ENCODE measurements at places on chromosomes 4 and X. TPM values are rescaled to one million over a fixed set of nuclear protein-coding genes. Genes with fewer than 3 reads are reported as not detected.

- no peak for DNase-seq
- H3K27me3 ChIP-seq: no peaks in the 10 kb centered on the region
- H3K27ac ChIP-seq: no peak overlapping the region
- no peaks in the 10 kb centered on the region for H3K36me3 ChIP-seq
Measured at GRCh38 chr4:20252656-20253282, 1.1 kb downstream of the SLIT2 start.

The HTRA3 gene
- total RNA-seq: not detected

DNA sequence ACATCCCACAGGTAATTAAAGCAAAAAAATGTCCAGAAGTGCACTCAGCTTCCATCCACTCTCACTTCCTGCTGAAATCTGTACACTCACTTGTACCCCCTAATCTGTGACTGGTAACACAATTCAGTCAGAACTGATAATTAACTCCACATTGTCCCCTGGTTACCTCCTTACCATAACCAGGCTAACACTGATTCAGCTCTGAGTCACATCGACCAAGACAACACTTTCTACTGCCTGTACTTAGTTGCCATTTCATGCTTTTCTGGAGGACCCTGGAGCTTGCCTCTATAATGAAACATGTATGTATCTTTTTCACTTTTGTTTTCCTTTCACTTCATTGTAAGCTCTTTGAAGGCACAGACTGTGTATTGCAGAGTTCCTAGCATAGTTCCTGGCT is 130.9 kb upstream of the GABRG1 start:
- H3K4me3 ChIP-seq: no peak overlapping the region
- H3K27ac ChIP-seq: no peak overlapping the region
- no peaks in the 10 kb centered on the region for H3K36me3 ChIP-seq
- H3K27me3 ChIP-seq: no peaks in the 10 kb centered on the region
- no peak for DNase-seq

GRCh38 chr4:67910585-67910905 is 26.7 kb upstream of the TMPRSS11D start:
- no peaks in the 10 kb centered on the region for H3K4me1 ChIP-seq
- no peaks in the 10 kb centered on the region for H3K36me3 ChIP-seq
- no peak overlapping the region for H3K27ac ChIP-seq

The AFF2 gene
- 1.1 TPM for total RNA-seq

The SSX4B gene
- not detected for total RNA-seq

The XAGE1A gene
- total RNA-seq: not detected

The CD38 gene
- total RNA-seq: 6.4 TPM

The MEPE gene
- not detected for total RNA-seq

The DMRTC1 gene
- total RNA-seq: not detected

DNA sequence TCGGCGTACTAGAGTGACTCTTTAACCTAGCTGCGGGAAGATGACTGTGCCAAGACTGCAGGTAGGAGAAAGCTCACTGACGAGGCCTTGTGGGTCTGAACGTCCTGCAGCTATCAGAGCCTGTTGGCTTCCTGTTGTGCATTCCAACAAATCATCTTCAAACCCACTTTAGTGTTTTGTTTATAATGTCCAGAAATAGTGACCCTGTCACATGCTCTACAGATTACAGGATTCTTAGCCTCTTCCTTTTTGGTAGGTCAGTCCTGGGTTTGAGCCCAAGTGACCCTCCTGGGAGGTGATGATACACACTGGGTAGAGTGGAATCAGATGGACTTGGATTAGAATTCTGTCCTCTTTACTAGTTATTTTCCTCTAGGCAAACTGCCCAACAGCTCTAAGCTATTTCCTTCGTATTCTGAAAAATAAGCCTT is 33.2 kb downstream of the HTT start:
- DNase-seq: no peak
- H3K27me3 ChIP-seq: no peaks in the 10 kb centered on the region
- H3K4me1 ChIP-seq: peaks cover 5% of the 10 kb centered on the region
- H3K27ac ChIP-seq: no peak overlapping the region
- H3K36me3 ChIP-seq: peaks cover 59% of the 10 kb centered on the region

The POLN gene
- 4.9 TPM for total RNA-seq

DNA sequence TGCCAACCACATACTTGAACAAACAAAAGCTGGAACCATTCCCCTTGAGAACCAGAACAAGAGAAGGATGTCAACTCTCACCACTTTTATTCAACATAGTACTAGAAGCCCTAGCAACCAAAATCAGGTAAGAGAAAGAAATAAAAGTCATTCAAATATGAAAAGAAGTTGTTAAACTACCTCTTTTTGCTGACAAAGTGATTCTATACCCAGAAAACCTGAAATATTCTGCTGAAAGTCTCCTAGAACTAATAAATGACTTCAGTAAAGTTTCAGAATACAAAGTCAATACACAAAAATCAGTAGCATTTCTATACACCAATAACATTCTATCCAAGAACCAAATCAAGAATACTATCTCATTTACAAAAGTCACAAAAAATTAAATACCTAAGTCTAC is 187.0 kb downstream of the UGT8 start:
- H3K4me1 ChIP-seq: no peaks in the 10 kb centered on the region
- no peak for DNase-seq
- H3K4me3 ChIP-seq: no peak overlapping the region
- H3K36me3 ChIP-seq: no peaks in the 10 kb centered on the region

The UNC5C gene
- total RNA-seq: not detected

The SSX4 gene
- total RNA-seq: not detected

The PABPC4L gene
- not detected for total RNA-seq

- H3K27me3 ChIP-seq: no peaks in the 10 kb centered on the region
- no peak overlapping the region for H3K4me3 ChIP-seq
- no peaks in the 10 kb centered on the region for H3K36me3 ChIP-seq
- no peaks in the 10 kb centered on the region for H3K4me1 ChIP-seq
- no peak for DNase-seq
Measured at GRCh38 chr4:12293906-12294525, 865.3 kb upstream of the HS3ST1 start.

All from CD4-positive, CD25-positive, alpha-beta regulatory T cell (primary cell).